Fibroblast of skin of scalp (primary cell): ENCODE measurements at places on chromosomes 13 and 19.

GRCh38 chr13:20136781-20137703 lies 23.8 kb downstream of the GJA3 start:
- no peak for DNase-seq

GRCh38 chr19:39845933-39846677 lies at the start of gene FBL:
Gene FBL, minus strand, starts transcription at chr19:39846379. Its CDS starts 79 bp downstream, at chr19:39846300.
- DNase-seq = peak; percentile 92

- no peak for DNase-seq
Observed at GRCh38 chr13:111265006-111265700, 55.3 kb upstream of the TEX29 start.

DNA sequence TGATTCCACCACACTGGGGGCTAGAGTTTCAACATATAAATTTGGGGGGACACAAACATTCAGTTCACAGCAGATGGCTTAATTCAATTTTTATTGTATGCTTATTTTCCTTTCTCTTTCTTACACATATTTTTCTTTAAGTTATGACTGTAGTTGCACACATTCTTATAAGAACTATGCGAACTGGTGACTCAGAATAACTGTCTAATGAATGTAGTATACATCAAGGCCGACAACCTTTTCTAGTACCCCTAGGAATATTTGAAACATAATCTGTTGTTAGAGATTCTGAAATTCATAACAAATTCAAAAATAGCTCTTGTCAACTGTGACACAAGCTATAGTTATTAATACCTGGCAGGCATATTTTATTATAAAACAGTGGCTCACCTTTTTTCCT lies 695.6 kb downstream of the PCDH9 start:
- DNase-seq = peak; percentile 77

DNA sequence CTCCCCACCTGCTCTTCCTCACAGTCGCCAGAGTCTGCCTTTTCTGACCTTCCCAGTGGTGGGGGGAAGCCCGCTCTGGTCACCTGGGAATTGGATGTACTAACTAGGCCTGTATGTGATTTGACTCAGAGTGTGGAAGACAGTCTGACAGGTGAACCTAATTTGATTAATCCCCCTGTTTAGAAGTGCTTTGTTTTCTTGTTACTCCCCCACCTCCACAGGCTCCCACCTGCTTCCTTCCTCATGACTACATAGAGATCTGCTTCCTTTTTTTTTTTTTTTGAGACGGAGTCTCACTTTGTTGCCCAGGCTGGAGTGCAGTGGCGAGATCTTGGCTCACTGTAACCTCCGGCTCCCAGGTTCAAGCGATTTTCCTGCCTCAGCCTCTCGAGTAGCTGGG lies 44.0 kb downstream of the COG3 start:
- no peak for DNase-seq

GRCh38 chr13:66974174-66974573 lies 256.0 kb downstream of the PCDH9 start:
- no peak for DNase-seq

DNA sequence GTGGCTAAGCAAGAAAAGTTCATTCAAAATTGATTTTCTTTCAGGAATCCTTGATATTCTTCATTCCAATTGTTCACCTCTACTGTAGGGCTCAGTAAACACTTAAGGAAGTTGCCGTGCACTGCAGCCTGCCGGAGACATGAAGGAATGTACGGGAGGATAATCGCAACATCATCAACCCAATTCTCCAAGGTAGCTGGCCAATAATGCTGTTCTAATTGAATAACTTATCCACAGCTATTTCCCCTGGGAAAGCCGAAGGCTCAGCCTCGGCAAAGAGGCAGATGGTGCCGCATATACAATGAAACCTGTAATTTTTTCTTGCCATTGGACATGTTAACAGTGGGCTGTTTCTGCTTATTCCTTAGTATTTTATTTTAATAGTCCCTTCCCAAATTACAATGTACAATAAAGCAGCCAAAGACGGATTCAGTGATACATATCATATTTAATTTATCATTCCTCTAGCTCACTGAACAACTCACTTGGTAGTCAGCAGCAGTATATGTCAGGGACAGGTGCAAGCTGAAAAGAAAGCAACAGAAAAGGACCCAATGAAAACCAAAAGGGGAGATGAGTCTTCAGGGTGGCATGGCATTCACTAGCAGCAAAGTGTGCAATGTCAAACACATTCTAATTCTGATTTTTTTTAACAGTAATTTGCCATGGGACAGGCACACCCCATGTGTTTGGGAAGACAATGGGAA lies 420.5 kb upstream of the KLF12 start:
- no peak for DNase-seq

- no peak for DNase-seq
Observed at GRCh38 chr13:94700536-94700935, 11.8 kb downstream of the SOX21 start.

DNA sequence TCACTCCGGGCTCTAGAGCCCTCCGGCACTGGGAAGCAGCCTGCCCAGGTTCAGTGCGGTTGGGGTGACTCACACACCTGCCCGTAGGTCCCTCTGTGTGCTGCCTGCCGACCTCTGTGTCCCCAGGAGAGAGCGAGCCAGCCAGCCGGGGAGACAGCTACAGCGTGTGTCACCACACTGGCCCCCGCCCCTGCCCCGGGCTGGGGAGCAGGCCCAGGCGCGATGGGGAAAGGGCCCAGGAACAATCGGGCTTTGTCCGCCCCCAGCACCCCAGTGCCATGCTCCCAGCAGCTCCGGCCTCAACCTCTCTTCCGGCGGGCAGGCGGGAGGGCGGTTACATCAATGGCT lies at the start of gene KLK6:
TSS of gene KLK6 (minus strand) at position 179 of the 348 bp plus-strand sequence. CDS start 1,487 bp downstream, outside the sequence.
- DNase-seq = no peak

- no peak for DNase-seq
Observed at GRCh38 chr13:100773429-100773828, 98.8 kb upstream of the TMTC4 start.

GRCh38 chr13:21164631-21165030 lies 11.7 kb downstream of the SKA3 start:
- no peak for DNase-seq

DNA sequence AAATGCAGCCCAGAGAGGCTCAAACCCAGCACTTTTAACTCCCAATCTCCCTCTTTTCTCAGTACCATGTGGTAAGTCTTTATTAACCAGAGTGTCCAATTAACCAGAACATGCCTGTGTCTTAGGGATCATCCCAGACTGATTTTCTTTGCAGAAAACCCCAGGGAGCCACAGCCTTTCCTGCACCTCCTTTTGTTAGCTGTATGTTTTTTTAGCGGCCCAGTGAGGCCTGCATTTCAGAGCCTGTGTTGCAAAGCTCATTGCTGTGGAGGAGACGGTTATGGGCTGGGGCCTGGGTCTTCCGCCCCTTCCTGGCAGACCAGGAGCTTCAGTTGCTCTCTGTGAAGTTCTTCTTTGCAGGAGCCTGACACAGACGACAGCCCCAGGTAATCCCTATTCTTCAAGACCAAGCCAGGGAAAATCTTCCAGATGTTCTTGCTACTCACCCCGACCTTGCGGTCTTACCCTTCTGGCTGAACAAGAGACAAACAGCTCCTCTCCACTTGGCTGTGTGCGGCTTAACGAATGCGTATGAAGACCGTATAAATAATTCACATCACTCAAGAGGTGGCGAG lies 70.7 kb upstream of the TSHZ3 start:
- DNase-seq = no peak

DNA sequence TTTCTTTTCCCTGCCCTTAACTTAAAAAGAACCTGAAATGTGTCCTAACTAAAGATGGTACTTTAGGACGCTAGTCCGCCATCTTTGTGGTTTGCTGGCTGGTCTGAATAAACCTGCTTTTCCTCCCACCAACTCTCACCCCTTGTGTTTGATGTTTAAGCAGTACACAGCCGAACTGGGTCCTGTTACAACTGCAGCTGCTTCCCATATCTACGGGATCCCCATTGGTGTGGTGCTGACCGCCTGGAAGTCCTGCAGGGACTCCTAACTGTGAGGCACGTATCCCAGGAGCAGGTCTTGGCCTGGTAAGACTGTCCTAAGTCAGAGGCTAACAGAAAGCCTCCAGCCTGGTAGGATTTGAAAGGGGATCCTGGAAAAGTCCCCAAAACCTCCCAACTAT lies 40.9 kb upstream of the VSTM2B start:
- DNase-seq = no peak

DNA sequence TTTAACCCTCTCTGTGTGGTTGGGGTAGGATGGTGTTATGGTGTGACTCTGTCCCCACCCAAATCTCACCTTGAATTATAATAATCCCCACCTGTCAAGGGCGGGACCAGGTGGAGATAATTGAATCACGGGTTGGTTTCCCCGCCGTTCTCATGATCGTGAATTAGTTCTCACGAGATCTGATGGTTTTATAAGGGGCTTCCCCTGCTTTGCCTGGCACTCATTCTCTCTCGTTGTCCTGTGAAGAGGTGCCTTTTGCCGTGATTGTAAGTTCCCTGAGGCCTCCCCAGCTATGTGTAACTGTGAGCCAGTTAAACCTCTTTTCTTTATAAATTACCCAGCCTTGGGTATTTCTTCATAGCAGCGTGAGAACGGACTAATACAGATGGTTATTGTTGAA lies 68.8 kb downstream of the ARHGEF7 start:
- no peak for DNase-seq

DNA sequence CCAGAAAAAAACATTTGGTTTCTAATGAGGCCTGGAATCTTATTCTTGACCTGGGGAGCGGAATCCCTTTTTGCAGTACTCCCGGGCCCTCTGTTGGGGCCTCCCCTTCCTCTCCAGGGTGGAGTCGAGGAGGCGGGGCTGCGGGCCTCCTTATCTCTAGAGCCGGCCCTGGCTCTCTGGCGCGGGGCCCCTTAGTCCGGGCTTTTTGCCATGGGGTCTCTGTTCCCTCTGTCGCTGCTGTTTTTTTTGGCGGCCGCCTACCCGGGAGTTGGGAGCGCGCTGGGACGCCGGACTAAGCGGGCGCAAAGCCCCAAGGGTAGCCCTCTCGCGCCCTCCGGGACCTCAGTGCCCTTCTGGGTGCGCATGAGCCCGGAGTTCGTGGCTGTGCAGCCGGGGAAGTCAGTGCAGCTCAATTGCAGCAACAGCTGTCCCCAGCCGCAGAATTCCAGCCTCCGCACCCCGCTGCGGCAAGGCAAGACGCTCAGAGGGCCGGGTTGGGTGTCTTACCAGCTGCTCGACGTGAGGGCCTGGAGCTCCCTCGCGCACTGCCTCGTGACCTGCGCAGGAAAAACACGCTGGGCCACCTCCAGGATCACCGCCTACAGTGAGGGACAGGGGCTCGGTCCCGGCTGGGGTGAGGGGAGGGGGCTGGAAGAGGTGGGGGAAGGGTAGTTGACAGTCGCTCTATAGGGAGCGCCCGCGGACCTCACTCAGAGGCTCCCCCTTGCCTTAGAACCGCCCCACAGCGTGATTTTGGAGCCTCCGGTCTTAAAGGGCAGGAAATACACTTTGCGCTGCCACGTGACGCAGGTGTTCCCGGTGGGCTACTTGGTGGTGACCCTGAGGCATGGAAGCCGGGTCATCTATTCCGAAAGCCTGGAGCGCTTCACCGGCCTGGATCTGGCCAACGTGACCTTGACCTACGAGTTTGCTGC lies at the start of gene ICAM4:
TSS of gene ICAM4 (plus strand) at position 153 of the 935 bp plus-strand sequence. CDS start at position 211, 58 bp downstream.
- no peak for DNase-seq

DNA sequence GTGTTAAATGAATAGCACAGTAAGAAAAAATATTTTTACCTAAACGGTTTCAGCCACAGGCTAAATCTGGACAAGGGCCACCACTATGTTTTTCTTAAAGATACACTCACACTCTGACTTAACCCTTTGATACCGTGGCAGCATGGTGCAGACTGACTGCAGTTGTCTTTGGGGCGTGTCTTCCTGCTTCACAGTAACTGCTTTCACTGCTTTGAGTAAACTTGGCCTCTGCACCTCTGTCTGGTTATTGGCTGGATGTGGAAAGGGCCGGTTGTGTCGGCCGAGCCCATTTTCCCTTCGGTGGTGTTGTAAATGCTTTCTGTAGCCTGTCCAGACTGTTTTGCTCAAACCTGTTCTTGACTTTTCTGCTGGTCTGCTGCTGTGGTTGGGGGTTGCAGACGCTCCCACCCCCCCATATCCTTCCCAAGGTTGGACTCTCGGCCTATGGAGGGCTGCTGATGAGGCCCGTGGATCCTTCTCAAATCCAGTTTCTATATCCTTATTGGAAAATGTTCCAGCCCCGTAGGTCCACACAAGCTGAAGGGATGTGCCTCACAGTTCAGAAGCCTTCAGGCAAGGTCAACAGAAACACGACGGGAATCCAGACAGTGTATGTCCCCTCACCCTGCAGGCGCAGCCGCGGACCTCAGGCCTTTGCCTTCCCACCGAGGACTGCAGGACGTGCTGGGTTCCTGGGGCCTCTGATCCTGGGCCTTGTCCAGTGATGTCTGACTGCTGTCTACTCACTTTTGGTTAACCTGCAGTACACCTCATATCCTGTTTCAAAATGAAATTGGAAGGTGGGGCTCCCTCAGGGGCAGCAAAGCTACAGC lies 90.2 kb upstream of the RNF113B start:
- no peak for DNase-seq

DNA sequence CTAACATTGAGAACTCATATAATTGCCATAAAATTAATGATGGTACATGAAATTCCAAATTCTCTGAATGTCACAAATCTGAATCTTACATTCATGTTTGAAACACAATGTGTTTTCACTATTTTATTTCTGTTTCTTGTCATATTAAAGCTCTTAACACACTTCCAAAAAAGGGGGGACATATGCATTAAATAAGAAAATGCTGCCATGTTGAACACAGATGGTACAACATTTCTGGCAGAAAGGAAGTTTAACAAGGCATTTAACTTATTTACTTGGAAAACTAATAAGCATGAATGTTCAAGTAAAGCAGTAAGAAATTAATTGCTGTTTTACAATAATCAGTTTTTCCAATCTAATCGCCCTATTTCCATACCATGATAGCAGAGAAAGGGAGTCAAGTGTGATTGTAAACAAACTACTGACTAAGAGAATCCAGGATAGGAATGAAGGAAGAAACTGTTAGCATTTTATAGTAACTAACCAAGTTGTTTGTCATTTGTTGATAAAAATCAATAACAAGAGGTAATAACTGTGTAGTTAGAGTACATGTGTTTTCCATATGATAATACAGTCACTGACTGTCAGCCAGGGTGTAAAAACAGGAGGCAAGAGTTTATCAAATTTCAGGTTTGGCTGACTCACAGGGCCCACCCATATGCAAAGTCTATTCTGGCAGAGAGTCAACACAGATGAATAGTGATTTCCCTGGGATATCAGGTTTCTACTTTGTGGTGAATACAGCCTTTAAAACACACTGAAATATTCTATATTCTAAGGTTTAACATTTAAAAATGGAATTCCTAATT lies 5.7 kb upstream of the FOXO1 start:
- DNase-seq = peak; percentile 44

- peak; percentile 51 for DNase-seq
Observed at GRCh38 chr19:16586991-16587832, 15.0 kb upstream of the SLC35E1 start.

- no peak for DNase-seq
Observed at GRCh38 chr13:42048342-42048683, at the start of gene DGKH. Gene DGKH, plus strand, starts transcription at chr13:42048648. Its CDS starts 126 bp downstream, at chr13:42048774.
